HT1080 (cell line): ENCODE measurements at places on chromosomes 2 and 18.

GRCh38 chr2:127636248-127637235 lies 9.4 kb upstream of the GPR17 start:
- DNase-seq: no peak

DNA sequence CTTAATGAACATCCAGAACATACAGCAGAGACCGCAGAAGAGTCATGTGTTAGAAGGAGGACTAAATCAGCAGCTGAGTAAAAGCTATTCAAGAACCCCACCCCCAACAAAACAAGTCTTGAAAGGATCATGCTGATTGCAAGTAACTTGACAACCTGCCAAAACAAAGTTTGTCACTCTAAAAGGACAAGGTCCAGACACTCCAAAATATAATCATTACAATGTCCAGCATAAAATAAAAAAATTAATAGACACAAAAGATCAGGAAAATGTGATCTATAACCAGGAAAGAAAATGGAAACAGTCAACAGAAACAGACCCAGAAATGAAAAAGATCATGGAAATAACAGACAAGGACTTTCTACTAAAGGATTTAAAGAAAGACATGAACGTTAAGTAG lies 28.5 kb downstream of the CCDC88A start:
- DNase-seq: no peak

GRCh38 chr2:134660626-134661402 lies 58.0 kb downstream of the TMEM163 start:
- DNase-seq: no peak

- no peak for DNase-seq
Measured at GRCh38 chr2:218816561-218817011, 15.0 kb downstream of the PRKAG3 start.

DNA sequence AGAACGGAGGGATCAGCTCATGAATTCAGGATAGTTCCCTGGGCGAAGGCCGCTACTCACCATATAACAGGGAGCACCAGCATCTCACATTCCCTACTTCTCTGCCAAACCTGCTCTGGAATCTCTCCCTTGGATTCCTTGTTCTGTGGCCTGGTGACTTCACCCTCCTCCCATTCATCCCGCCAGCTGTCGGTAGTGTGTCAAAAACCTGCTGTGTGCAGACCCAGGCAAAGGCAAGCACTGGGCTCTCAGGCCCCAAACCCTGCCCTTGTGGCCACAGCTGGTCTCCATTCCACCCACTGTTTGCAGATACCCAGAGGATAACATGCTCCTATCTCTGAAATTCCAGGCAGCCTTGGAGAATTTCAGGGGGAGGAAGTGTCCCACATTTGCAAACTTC lies 151.6 kb downstream of the CAPN13 start:
- DNase-seq: peak; percentile 37

GRCh38 chr2:101130081-101130480 lies 21.1 kb downstream of the TBC1D8 start:
- no peak for DNase-seq

GRCh38 chr18:9000733-9001132 lies 101.8 kb upstream of the NDUFV2 start:
- DNase-seq: no peak

- no peak for DNase-seq
Measured at GRCh38 chr2:225920621-225921220, 521.2 kb downstream of the NYAP2 start.

DNA sequence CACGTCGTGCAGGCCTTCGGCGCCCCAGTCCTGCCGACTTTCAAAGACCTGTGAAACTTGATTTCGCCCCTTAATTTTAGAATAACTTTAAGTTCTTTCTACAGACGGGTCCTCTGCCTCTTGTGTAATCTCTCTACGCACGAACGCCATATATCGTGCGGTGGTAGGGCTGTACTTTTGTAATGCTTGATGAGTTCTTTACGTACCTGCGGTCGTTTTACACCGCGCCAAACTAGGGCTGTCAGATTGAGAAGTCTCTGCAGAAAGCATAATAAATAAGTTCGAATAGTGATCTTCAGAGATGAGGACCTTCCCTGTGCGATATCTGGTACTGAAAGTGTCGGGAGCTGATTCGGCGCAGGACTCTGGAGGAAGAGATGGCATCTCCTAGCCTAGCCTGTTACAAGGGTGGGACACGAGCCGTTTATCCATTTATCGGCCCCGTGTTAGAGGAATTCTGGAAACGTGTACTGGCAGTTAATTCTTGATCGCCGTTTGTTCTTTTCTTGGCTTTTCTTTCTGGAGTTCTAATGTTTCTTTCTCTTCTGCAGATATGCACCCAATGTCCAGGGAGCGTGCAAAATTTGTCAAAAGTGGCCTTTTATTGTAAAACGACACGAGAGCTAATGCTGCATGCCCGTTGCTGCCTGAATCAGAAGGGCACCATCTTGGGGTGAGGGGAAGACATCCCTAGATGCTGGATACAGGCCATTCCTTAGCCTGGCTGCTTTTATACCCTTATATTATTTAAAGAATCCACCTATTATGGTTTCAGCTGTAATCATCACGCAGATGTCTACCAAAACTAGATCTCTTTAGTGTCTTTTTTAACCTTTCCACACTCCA lies 781 bp upstream of the SLC5A6 start:
- peak; percentile 15 for DNase-seq
